Stimulated activated CD4-positive, alpha-beta T cell treated with anti-CD3 and anti-CD28 coated beads, Interleukin-4, amount 100 ng/mL, for 48 hours (primary cell): ENCODE measurements at places on chromosomes 6 and 20.

DNA sequence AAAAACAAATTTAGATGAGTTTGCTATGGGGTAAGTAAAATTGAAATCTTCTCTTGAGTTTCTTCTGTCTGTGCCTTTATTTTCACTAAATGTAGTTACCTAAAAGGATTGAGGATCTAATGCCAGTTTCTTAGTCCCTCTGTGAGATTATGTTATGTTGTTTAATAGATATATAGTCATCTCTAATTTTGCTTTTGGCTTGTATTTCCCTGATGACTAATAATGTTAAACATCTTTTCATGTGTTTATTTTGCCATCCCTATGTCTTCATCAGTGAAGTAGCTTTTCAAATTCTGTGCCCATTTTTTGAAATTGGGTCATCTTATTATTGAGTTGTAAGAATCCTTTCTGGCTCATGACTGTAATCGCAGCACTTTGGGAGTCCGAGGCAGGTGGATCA lies 13.7 kb downstream of the QRSL1 start:
- no peak for DNase-seq

GRCh38 chr6:40791004-40791403 lies 203.8 kb upstream of the LRFN2 start:
- DNase-seq, result no peak

DNA sequence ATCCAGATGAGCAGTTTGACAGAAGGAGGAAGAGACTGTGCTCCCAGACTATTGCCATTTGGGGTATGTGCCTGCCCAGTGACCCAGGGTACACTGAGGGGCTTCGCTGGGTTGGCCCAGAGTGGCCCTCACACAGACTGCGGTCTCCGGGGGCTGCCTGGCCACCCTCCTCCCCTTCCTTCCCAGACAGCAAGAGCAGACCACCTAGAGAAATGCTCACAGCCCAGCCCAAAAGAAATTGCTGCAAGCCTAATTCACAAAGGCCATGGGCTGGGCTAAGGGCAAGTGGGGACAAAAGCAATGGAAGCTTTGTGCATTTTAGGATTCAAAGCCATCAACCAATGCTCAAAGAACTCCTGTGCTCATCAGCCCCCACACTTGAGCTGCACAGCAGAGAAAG lies 277.6 kb downstream of the CDC5L start:
- no peak for DNase-seq

DNA sequence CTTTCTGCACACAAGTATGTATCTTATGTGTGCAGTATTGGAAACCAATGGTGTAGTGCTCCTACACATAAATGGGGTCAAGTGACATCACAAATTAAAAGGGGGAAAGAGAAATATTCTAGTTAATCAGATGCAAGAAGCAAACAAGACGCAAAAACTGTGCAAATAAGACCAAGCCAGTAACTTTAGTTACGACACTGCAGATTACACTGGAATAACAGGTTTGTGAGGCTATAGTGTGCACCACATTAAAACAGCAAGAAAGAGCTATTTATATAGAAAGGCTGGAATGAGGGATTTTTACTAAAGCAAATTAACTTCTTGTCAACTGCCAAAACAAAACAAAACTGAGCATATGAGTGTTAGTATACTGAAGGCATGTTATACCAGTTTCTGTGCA lies 45.8 kb downstream of the NR2E1 start:
- no peak for DNase-seq

DNA sequence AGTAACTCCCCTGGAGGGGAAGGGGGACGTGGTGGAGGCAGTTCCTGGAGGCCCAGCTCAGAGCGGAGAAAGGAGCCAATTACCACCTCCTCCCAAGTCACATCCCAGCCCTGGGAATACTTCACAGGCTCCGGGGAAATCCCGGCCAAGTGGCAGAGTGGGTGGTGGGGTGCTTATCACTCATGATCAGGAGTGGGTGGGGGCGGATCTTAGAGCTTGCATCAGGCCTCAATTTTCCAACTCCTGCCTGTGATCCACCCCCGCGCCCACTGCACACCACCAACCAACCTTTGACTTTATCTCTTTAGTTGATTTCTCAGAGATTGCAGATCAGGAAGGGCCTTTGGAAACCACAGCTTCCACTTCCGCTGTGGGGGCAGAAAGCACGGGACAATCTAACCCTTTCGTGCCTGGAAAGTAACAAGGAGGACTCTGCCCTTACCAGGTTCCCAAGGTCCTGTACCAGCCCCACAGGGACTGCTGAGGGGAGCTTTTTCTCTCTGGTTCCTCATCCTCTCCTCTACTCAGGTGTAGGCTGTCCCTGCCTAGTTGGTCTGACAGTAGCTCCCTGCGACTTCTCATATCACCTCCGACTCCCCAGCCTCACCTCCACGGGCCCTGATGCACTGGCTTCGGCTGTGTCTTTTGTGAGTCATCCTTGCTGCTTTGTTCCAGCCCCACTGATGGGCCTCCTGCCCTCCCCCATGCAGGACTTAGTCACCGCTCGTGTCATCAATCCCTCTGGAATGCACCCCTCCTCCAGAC lies 24.9 kb upstream of the IER3 start:
- peak; percentile 67 for DNase-seq

DNA sequence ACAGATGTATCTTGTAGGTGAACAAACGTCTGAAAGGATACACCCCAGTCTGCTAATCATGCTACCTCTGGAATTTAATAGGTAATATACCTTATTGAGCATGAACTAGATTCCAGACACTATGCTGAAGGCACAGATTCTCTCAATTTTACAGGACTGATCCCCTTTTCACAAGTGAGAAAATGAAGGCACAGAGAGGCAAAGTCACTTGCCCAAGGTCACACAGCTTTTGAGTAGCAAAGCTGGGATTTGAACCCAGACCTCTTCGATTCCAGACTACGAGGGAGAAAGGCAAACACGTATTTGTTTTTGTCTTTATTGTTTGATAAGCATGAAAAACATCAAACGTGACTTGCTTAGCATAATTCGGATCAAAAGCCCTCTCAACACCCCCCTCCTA lies 34.4 kb upstream of the PMEPA1 start:
- DNase-seq, result no peak

DNA sequence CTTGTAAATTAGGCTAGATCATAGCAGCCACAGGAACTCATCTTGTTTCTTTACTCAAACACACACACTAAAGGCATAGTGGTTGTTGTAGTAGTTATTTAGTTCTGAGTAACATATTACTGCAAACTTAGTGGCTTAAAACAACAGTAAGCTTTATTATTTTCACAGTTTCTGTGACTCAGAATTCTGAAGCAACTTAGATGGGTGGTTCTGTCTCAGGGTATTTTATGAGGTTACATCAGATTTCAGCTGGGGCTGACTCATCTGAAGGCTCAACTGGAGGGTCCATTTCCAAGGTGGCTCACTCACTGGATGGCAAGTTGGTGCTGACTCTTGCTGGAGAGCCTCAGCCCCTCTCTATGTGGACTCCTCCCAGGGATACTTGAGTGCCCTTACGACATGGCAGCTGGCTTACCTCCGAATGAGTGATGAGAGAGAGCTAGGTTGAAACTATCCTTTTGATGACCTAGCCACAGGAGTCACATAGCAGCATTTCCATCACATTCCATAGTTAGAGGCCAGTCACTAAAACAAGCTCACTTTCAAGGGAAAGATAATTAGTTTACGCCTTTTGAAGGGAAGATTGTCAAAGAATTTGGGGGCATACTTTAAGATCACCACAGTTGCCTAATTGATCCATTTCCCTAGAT lies 136.5 kb upstream of the PRND start:
- no peak for DNase-seq

GRCh38 chr6:6225885-6226529 lies 94.5 kb downstream of the F13A1 start:
- no peak for DNase-seq

DNA sequence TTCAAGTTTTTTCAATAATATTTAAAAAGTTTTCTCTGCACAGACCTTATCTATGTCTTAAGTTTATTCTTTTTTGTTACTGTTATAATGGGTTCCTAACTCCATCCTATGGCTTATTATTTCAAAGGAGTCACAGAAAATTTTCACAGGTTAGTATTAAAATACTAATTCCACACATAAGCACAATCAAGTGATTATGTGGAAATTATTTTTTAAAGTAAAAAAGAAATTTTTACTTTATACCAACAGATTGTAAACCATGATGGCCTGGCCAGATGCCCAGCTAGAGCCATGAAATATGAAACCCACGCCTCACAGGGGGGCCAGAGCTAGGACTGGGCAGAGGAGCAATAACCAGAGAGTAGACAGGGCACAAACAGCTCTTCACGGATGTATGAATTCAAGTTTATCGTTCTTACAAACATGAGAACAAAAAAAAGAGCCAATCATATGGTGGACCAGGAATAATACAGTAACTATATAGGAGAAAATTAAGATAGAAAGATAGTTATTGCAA lies 34.0 kb downstream of the NUDT3 start:
- DNase-seq, result no peak

GRCh38 chr6:109194880-109195279 lies 99.6 kb downstream of the CEP57L1 start:
- no peak for DNase-seq

DNA sequence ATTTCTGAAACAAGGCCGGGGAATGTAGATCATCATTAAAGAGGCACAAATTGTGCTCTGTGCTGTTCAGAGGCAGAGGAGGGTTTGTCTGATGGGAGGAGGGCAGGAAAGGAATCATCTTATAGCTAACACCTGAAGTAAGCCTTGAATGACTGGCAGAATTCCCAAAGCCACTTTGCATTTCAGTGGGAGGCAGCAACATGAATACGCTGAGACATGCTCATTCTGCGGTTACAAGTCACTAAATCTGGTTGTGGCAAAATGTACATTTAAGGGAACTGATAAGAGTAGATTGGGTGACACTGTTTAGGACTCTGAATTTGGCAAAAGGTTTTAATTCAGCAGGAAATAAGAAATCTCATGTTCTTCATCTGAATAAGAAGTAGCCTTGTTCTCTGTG lies 4.4 kb upstream of the COL19A1 start:
- DNase-seq, result no peak

DNA sequence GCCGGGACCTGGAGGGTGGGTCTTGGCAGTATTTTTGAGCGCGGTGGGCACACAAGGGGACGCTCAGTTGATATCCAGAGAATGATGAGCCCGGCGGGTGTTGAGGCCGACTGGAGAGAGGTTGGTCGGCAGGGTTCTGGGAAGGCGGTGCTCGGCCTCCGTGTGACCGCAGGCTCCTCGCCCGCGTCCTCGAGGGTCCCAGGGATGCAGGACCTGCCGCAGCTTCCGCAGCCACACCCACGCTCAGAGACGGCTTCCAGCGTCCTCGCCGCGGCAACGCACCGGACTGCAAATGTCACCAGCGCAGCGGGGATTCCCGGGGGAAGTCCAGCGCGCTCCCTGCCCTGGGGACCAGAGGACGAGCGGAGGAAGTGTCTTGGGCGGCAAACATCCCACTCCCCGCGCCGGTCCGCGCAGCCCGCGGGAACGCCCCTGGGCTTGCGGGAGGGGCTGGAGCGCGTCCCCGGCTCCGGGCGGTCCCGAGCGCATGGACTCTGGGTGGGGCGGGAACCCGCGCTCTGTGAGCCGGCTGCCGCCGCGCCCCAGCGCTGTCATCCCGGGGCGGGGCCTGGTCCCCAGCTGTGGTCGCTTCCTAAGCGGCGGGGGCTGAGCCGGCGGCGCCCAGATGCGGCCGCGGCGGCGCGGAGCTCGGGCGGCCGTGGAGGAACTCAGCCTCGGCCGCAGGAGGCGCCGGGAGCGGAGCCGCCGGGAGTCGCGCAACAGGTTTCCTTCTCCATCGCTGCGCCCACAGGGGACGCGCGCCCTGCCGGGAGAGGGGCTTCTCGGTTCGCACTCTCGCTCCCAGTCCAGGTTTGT lies at the start of gene STX11:
Gene STX11, plus strand, starts transcription at position 624 of the 816 bp plus-strand sequence. CDS start 36,111 bp downstream, outside the sequence.
- DNase-seq, result peak; percentile 81

GRCh38 chr20:62350098-62350628 lies 16.9 kb downstream of the LAMA5 start:
- DNase-seq, result no peak

DNA sequence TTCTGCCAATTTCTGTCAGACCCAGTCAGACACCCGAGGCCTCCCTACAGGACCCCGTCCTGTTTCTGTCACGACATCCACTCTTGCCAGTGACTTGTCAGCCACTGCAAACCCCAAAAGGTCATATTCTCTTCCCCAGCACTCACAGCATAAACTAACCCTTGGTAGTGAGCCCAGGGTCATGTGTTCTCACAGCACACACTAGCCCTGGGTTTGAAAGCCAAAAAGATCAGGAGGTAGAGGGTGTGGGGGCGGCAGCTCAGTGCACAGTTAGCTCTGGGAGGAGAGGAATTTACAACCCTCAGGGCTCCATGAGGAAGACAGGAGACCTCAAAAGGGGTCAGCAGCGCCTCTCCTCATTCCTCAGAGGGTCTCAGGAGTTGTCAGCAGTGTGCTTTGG lies 9.9 kb upstream of the SNX9 start:
- DNase-seq, result no peak

DNA sequence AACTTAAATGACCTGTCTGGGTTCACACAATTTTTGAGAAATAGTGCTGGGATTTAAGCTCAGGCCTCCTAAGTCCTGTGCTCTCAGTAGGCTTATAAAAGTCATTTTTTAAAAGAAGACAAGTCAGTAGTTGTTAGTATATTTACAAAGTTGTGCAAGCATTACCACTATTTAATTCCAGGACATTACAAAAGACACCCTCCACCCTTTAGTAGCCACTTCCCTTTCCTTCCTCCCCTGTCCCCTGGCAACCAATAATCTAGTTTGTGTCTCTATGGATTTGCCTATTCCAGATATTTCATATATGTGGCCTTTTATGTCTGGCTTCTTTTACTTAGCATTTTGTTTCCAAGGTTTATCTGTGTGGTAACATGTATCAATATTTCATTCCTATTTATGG lies 37.6 kb downstream of the HMGN3 start:
- DNase-seq, result no peak

- no peak for DNase-seq
These were observed 129.1 kb downstream of the SLC24A3 start for GRCh38 chr20:19341348-19342053.

DNA sequence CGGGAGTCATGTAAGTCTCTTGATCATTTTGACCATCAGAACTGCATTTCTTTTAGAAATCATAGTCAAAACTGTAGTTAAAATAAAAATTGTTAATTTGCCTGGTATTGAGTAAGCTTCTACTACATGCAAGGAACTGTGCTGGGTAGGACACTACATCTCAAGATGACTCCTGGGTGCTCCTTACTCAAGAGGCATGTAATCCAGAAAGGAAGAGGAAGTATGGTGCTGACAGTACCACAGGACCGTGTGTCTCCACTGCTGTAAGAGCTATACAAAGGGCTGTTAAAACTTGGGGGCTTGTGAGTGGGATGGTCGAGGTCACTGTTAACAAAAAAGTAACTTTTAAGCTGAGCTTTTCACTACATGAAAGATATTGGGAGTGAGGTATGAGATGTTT lies 508.3 kb upstream of the SOX4 start:
- DNase-seq, result no peak

- DNase-seq, result no peak
These were observed 187.4 kb downstream of the RNGTT start for GRCh38 chr6:88775866-88776571.

DNA sequence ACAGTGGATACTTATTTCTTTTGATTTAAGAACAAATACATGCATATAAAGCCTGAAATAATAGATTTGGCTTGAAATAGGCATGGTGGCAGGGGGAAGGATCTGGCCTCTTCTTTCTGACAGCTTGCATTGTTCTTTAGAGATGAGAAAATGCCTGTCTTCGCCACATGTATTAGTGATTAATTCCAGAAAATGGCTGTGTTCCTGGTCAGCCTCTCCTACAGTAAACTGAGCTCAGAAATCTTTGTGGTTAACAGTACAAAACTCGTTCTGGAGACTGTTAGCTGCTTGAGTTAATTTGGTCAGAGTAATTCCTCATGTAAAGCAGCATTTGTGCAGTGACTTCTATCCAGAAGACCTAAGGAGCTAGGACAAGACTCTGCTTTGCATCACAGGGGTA lies 151.5 kb downstream of the EYA4 start:
- DNase-seq, result no peak

GRCh38 chr6:13725570-13725969 lies 13.9 kb upstream of the RANBP9 start:
- peak; percentile 11 for DNase-seq
